ENCODE measurements at places on chromosomes 2 and 18.

- DNase-seq: no peak
Measured at GRCh38 chr2:222598611-222599010, 57.3 kb downstream of the FARSB start.

- no peak for DNase-seq
Measured at GRCh38 chr2:148221166-148221565, 200.3 kb downstream of the MBD5 start.

DNA sequence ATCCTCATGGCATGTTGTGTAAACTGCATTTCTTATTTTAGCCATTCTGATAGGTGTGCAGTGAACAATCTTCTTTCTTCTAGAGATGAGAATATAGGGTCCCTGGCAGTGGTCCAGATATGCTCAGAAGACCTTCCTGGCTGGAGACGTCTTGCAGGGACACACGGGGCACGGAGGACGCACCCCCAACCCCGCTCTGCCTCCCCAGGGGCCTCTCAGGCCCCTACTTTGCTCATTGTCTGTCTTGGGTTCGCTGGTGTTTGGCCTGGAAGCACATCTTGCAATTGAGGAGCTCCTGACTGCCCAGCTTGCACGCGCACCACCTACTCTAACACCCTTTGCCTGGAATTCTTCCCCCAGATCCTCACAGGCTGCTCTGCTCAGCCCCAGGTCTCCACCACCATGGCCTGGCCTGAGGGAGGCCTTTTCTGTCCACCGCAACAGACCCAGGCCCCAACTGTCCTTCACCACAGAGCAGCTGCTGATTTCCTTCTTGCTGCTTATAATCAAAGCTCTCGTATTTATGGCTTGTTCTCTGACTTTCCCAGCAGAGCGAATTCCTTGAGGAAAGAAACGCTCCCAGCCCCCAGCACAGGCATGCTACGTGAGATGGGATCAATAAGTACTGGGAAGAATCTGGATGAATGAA is 295.9 kb upstream of the HDAC4 start:
- DNase-seq: no peak

- no peak for DNase-seq
Measured at GRCh38 chr18:11362856-11363255, 213.5 kb upstream of the PIEZO2 start.

DNA sequence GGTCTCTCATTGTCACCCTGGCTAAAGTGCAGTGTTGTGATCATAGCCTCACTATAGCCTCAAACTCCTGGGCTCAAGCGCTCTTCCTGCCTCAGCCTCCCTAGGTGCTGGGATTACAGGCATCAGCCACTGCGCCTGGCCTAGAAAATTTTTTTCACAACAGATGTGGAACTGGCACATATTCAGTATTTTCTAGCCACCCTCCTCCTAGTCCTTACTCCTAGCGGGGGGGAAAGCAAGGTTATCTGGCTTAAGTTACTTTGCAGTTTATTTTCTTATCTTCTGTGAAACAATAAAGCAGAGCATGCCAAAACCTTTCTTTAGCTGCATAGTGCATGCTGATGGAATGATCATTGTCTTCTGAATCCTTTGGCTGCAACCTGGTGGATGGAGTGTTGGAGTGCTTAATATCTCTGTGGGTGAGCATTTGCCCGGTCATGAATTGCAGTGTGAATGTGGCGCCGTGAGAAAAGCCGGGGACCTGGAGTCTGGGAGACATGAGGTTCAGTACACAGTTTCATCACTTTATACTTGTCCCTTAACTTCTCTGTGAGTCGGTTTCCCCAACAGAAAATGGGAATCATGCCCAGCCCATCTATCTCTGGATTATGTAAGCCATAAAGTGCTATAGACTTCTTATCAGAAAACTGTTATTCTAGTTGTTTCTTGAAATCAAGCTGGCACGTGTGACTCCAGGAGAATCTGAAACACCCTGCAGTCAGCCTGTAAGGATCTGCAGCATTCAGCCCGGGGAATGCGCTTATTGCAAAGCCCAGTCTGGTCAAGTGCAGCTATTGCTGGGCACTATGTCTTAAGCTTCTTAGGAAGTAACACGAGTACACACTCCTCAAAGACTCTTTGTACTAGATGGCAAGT is 38.2 kb upstream of the MAP3K20 start:
- DNase-seq: no peak

GRCh38 chr2:40639320-40639719 is 187.4 kb upstream of the SLC8A1 start:
- no peak for DNase-seq

DNA sequence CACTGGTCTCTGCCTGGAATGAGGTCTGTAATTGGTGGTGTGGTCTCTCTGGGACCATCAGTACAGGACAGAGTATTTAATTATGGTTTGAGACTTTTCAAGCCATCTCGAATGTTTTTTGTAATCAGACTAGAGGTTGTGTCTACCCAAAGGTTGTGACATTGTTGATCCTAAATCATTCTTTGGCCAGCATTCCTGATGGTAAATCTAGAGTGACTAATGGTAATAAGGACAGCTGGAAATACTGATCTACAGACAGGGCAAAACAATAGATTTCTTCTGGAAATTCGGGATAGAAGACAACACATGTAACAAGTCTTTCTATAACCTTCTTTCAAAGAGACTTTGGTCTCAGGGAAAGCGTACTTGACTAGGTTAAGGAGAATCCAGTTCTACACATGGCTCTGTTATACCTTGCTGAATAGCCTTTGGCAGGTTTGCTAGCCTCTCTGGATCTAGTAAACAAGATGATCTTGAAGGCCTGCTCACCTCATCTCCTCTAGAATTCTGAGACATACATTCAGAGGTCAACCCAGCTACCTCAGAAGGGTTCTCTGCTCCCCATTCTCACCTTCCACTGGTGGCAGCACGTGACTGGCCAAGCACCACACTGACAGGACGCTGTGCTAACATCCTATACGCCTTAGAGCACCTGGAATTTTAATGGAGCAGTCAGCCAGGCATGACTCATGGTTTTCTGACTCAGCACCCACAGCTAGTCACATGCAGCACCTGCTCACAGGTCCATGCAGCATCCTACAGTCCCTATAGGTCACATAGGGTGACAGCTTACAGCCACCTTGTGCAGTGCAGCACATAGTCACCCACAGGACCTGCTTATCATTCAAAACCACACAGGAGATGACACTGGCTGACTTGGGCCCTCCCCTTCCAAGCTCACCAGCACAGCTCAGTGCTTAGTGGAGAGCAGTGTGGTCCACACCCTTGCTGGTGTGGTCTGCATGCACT is 12.2 kb downstream of the PLB1 start:
- no peak for DNase-seq

GRCh38 chr2:155250800-155251199 is 552.3 kb downstream of the KCNJ3 start:
- no peak for DNase-seq

DNA sequence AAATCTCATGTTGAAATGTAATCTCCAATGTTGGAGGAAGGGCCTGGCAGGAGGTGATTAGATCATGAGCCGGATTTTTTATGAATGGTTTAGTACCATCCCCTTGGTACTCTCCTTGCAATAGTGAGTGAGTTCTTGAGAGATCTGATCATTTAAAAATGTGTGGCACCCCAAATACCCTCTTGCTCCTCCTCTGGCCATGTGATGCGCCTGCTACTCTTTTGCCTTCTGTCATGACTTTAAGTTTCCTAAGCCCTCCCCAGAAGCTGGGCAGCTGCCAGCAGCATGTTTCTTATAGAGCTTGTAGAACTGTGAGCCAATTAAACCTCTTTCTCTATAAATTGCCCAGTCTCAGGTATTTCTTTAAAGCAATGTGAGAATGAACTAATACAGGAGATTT is 72.6 kb upstream of the FIGN start:
- no peak for DNase-seq

DNA sequence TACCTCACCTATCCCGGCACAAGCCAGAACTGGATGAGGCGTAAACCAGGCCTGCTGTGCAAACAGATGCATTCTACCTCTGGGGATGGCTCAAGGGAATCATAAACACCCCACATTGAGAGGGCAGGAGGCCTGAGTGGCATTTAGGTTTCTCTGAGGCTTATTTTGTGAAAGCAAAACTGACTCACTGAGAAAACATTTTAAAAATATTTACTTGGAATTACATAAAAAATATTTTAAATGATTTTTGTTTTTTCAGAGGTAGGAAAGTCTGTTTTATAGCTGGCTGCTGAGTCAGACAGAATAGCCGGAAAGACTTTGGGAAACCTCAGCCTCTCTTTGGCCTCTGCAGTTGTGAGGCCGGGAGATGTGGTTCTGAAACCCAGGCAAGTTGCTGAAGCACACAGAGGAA is 244.1 kb downstream of the NCKAP5 start:
- DNase-seq: no peak

DNA sequence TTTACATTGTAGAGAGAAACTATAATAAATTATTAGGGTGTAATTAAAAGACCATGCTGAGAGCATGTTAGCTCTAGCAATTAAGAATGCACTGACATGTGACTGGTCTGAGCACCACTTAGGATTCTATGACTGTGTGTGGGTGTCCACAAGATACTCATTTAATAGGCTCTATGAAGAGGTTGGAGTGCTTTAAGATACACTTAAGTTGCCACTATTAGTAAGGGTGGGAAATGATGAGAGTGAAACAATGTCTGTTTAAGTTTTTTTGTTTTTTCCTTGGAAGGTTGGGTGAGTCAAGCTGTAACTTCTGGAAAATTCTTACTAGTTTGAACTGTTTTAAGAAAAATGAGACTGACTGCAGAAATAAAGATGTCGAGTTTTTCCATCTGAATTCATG is 1.8 kb upstream of the FAP start:
- DNase-seq: no peak

DNA sequence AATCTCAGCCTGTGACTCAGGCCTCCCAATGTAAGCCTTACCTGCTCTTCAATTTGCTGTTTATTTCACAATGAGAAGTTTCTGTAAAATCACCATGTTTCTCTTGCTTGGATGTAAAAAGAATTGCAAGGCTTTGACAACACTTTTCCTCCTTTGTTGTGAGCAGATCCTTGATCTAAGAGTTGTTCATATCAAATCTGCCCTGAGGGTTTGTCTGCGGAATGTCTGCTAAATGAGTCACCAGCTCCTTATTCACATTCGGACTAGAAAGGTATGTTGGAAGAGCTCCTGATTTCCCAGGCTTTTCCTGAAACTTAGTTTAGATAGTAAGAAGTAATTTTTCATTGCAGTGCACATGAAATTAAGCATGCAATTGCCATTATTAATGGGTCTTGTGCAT is 268.2 kb upstream of the TCF4 start:
- no peak for DNase-seq

DNA sequence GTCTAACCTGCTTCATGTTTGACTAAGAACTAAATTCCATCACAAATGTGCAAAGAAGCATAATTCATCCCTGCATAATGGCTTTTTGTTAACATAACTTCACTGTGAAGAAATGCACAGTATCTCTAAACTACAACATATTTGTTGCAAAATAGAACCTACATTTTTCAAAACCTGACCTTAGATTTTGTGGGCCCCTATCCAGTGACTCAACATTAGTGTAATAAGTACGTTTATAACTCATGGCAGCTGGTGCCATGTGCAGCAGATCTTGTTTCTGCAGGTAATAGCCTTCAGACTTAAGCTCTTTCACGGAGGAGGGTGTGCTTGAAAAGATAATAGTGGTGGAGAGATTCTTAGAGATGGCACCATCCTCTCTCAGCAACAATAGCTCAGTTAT is 28.6 kb upstream of the VWC2L start:
- DNase-seq: no peak

DNA sequence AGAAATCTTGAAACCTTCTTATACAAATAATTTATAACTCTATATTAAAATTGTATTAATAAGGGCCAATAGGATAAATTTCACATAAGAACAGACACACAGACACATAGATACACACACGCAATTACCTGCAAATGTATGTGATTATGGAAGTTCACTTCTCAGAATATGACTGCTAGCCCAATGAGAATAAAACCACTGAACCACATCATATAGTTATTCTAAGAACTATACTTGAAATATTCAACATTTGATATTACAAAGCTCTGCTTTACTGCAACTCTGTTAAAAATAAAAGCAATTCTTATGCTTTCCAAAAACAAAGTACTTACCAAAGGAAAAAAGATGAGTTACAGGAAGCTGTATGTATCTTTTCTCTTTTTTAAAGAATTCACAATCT is 51.1 kb downstream of the PGAP1 start:
- no peak for DNase-seq

- no peak for DNase-seq
Measured at GRCh38 chr2:50627505-50627904, 404.4 kb downstream of the NRXN1 start.

- DNase-seq: no peak
Measured at GRCh38 chr18:28511413-28511821, 334.5 kb upstream of the CDH2 start.

DNA sequence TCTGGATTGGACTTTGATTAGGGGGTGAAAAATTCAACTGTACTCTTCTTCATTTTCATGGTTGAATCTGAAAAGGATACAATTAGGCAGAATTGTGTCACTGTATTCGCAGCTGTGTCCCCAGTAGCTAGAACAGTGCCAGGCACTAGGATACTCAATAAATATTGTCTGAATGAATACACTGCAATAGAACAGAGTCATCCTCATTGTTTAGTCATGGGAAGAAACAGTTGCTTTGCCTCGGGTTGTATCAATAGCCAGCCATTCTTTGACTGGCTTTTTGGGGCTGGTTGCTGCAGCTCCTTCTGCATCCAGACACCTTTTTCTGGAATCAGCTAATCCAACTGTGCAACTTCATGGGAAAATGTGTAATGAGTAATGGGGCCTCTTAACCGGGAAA is 18.1 kb upstream of the DYNC1I2 start:
- DNase-seq: no peak

DNA sequence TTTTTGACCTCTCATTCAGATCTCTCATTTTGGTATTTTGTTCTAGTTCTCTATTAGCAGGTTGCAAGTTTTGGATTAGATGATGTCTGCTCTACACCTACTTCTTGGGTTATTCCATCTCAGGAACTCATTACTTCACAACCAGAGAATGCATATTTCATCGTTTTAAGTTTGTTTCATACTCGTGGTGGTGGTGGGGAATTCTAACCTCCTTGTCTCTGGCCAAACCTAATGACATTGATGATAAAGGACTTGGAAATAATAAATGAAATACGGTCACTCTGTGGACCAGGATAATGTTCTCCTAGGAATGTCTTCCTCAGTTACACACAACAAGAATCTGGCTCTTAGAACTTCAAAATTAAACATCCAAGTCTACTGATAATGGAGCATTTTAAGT is 115.2 kb downstream of the CDC42EP3 start:
- DNase-seq: no peak

GRCh38 chr18:39453882-39454281 is 1888.3 kb upstream of the CELF4 start:
- no peak for DNase-seq

GRCh38 chr2:20062615-20063545 is 11.5 kb upstream of the LAPTM4A start:
- no peak for DNase-seq

DNA sequence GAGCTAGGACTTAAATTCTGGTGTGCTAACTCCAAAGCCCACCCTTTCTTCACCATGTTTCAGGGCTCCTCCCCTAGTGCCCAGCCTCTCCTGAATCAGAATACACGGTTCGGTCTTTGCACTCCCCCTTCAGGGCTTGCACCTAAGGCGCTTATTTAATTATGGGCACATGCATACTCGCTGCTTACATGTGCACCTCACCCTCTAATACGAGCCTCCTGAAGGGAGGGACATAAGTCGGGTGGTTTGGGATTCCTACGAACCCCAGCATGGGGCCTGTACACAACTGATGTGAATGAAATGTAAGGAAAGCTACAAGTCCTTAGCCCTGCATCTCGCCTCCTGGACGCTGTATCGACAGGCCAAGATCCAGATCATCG is 435 bp downstream of the IFT172 start:
- DNase-seq: no peak

Data from activated CD4-positive, alpha-beta T cell treated with anti-CD3 and anti-CD28 coated beads for 1 hour (primary cell).